ENCODE measurements at places on chromosomes 13 and 19.
A peak's percentile ranks its signal among the peaks of the same experiment; 100 is the strongest.

DNA sequence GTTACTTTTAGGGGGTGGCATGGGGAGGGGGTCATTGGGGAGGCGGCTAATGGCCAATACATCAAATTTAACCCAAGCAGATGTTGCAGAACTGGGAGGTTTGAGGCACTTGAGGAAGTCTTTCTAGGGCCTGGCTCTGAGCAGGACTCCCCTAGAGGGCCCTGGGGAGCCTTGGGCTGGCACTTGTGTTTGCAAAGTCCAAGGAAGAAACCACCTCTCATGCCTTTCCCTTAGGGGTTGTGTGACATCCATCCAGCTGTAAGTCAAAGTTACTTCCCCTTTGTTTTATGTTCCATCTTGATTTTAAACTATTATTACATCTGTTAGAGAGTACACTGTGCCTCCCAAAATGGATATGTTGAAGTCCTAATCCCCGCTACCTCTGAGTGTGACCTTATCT is 159.9 kb downstream of the KATNAL1 start:
- H3K27me3 ChIP-seq = no peaks in the 10 kb centered on the region
- DNase-seq = no peak
- no peak overlapping the region for H3K27ac ChIP-seq

- peaks cover 35% of the 10 kb centered on the region for H3K36me3 ChIP-seq
- H3K27me3 ChIP-seq = no peaks in the 10 kb centered on the region
- H3K4me3 ChIP-seq = no peak overlapping the region
- DNase-seq = no peak
Measured at GRCh38 chr13:39040206-39040605, 1.9 kb downstream of the NHLRC3 start.

GRCh38 chr19:55586976-55587668 is 6.5 kb upstream of the ZNF579 start:
- H3K36me3 ChIP-seq = peaks cover 20% of the 10 kb centered on the region
- H3K27me3 ChIP-seq = peaks cover 39% of the 10 kb centered on the region
- peaks cover 18% of the 10 kb centered on the region for H3K4me1 ChIP-seq
- peak overlapping the region; percentile 81 for H3K27ac ChIP-seq
- DNase-seq = peak; percentile 99

DNA sequence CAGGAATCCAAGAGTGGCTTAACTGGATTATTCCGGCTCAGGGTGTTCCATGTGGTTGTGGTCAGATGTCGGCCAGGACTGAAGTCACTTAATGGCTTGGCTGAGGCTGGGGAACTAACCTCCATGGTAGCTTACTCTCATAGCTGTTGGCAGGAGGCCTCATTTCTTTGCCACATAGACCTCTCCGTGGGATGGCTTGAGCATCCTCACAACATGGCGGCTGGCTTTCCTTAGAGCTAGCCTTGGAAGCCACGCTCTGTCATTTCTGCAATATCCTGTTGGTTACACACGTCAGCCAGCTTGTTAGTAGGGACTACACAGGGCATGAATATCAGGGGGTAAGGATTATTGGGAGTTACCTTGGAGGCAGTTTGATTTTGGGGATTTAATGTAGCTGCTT is 5.1 kb downstream of the CRX start:
- no peak overlapping the region for H3K27ac ChIP-seq
- H3K4me3 ChIP-seq = no peak overlapping the region
- no peaks in the 10 kb centered on the region for H3K36me3 ChIP-seq

DNA sequence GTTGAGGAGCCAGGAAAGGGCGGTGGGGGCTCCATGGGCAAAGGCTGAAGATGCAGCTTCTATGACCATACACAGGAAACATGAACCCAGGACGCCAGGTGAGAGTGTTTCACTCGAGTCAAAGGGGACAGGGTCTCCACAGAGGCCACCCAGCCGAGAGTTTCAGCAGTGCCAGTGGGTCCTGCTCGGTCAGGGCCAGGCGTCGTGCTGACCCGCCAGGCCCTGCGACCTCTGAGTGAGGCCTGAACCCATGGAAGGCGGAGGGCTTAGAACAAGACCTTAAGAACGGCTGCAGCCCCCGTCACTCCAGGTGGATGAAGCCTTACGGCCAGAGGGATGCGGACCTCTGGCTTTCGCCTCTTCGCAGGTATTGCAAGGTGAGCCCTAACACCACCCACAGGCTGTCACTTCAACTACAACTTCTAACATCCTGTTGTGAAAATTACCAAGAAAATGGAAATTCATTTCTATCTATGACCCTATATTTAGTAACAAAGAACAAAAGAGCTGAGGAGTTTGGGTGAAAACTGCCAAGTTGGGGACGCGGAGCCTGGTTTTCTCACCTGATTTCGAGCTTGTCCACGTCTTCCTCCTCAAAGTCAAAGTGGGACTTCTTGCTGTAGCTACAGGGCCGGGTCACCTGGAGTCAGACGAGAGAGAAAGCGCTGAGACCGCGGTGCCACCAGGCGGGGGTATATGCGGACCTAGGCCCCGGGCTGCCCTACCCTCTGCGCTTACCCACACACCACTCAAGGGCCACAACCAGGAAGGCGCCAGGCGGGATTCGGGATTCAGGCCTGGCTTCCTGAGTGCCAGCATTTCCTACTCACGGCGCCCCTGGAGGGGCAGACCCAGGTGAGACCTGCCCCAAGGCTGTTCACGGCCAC is 50.1 kb upstream of the C13orf46 start:
- H3K4me1 ChIP-seq = no peaks in the 10 kb centered on the region
- H3K27me3 ChIP-seq = no peaks in the 10 kb centered on the region
- no peak overlapping the region for H3K27ac ChIP-seq
- DNase-seq = no peak
- no peak overlapping the region for H3K4me3 ChIP-seq

DNA sequence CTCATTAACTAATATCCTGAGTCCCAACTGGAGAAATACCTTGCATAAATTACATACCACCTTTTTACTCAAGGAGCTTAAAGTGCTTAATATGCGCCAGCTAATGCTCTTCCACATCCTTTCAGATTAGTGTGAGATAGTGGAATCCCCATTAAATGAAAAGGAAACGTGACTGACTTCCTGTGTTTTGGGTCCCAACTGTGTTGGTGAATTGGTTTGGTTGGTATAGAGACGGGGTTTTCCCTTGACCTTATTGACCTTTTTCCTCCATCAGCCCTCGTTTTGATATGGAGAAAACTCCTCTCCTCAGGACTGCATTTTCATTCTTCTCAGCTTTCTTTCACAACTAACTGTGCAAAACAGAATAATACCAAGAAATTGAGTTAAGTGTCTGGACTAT is 163.5 kb downstream of the PAN3 start:
- H3K4me1 ChIP-seq = no peaks in the 10 kb centered on the region
- H3K27ac ChIP-seq = no peak overlapping the region
- H3K36me3 ChIP-seq = peaks cover 4% of the 10 kb centered on the region
- peaks cover 14% of the 10 kb centered on the region for H3K27me3 ChIP-seq
- no peak for DNase-seq

- H3K27me3 ChIP-seq = no peaks in the 10 kb centered on the region
- H3K4me3 ChIP-seq = peak overlapping the region; percentile 83
- DNase-seq = no peak
Measured at GRCh38 chr19:43983544-43983911, 460 bp upstream of the ZNF155 start.

GRCh38 chr13:106362707-106363106 is 172.8 kb downstream of the EFNB2 start:
- no peaks in the 10 kb centered on the region for H3K27me3 ChIP-seq
- H3K4me1 ChIP-seq = no peaks in the 10 kb centered on the region
- H3K27ac ChIP-seq = no peak overlapping the region
- DNase-seq = no peak

DNA sequence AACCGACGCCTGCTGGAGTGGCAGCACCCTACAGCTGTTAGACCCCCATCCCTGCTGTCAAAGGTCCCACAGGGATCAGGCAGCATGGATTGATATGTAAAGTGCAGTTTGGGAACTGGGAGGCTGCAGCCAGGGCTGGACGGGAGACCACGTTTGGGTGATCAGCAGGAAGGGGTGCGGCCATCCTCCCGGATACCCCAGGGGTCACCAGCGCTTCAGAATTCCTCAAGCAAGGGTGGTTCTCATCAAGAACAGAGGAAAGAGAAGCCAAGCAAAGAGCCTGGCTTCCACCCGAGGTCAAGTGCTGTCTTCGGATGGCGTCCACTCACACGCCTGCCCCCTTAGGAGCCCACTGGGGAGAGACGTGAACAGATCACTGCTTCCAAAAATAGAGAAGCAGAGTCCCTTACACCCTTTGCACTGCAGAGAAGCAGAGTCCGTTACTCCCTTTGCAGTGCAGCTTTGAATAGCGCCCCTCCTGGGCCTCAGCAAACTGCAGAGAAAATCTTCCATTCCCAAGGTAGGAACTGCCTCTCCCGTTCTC is 35.5 kb downstream of the DHRS12 start:
- H3K4me1 ChIP-seq = peaks cover 20% of the 10 kb centered on the region
- peaks cover 7% of the 10 kb centered on the region for H3K36me3 ChIP-seq
- no peaks in the 10 kb centered on the region for H3K27me3 ChIP-seq
- DNase-seq = no peak
- no peak overlapping the region for H3K27ac ChIP-seq

DNA sequence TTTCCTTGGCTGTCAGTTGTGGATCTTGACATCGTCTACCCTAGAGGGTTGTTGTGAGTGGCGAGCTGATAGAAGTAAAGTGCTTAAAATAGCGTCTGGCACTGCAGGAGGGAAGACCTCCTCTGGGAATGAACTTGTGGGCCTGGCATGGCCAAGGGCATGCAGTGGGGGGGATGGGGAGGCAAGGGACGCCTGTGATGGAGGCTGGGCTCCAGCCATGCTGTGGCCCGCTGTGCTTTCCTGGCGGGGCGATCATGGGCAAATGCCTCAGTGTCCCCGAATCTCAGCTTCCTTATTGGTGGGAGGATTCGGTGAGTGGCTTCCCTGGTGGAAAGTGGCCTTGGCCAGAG is 10.7 kb downstream of the CARM1 start:
- H3K27ac ChIP-seq = no peak overlapping the region
- peaks cover 11% of the 10 kb centered on the region for H3K36me3 ChIP-seq
- peaks cover 11% of the 10 kb centered on the region for H3K4me1 ChIP-seq
- H3K4me3 ChIP-seq = no peak overlapping the region

DNA sequence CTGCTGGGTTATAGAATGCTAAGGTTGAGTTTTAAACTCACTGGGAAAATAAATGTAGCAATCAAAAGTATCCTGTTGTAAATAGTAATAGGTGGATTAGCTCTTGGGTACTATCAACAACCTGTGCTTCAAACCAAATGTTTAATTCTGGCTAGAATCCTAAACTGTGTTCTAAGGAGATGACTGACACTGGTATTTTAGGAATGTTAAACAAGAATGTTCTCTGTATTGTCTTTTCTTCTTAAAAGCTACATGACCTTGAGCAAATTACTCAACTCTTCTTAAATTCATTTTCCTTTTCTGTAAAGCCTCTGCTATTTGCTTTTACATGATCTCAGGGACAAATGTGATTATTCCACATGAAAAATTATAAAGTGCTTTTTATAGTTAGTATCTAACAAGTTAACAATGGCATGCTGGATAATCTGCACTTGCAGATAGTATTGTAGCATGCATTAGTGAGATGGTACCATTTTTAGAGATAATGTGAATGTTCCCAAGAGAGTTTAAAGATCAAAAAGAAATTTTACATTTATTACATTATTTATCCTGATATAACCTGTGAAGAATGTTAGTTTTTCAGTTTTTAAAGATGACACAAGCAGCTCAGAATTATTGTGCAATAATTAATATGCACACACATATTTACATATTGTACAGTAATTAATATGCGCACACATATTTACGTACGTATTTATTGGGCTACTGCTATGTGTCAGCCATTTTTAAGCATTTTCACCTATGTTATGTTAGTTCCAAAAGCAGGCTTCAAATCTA is 13.6 kb upstream of the EPSTI1 start:
- H3K4me1 ChIP-seq = peaks cover 10% of the 10 kb centered on the region
- H3K36me3 ChIP-seq = no peaks in the 10 kb centered on the region
- H3K4me3 ChIP-seq = no peak overlapping the region
- H3K27me3 ChIP-seq = no peaks in the 10 kb centered on the region

GRCh38 chr13:83882606-83882959 is 309 bp upstream of the SLITRK1 start:
- no peaks in the 10 kb centered on the region for H3K36me3 ChIP-seq
- no peaks in the 10 kb centered on the region for H3K4me1 ChIP-seq
- no peak overlapping the region for H3K27ac ChIP-seq
- DNase-seq = no peak
- H3K4me3 ChIP-seq = no peak overlapping the region

- no peak for DNase-seq
- H3K4me3 ChIP-seq = no peak overlapping the region
- H3K27me3 ChIP-seq = no peaks in the 10 kb centered on the region
Measured at GRCh38 chr13:100611678-100612492, 23.3 kb upstream of the GGACT start.

DNA sequence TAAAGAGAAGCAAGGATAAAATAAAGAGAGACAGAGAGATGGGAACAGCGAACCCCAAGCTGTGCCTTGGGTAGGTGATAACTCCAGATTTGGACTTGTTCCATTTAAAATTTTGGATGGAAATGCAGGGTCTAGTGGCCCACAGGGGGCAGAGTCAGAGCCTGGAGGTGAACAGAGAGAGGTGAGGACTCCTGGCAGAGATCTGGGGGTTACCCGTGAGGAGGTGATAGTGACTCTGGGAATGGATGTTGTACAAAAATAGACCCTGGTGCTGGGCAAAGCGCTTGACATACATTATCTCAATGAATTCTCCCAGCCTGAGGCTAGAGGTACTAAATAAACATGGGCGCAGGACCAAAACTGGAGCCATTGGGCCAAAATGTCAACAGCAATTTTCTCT is 14.3 kb upstream of the DHRS12 start:
- H3K4me1 ChIP-seq = no peaks in the 10 kb centered on the region
- DNase-seq = no peak
- H3K27me3 ChIP-seq = peaks cover 57% of the 10 kb centered on the region
- no peaks in the 10 kb centered on the region for H3K36me3 ChIP-seq

- H3K27me3 ChIP-seq = no peaks in the 10 kb centered on the region
- H3K4me1 ChIP-seq = no peaks in the 10 kb centered on the region
- H3K27ac ChIP-seq = no peak overlapping the region
- DNase-seq = no peak
- no peak overlapping the region for H3K4me3 ChIP-seq
- no peaks in the 10 kb centered on the region for H3K36me3 ChIP-seq
Measured at GRCh38 chr13:88339271-88339741, 668.1 kb downstream of the SLITRK5 start.

GRCh38 chr13:96821971-96822370 is 172.3 kb downstream of the OXGR1 start:
- H3K27ac ChIP-seq = no peak overlapping the region
- H3K36me3 ChIP-seq = no peaks in the 10 kb centered on the region
- no peaks in the 10 kb centered on the region for H3K4me1 ChIP-seq
- no peak overlapping the region for H3K4me3 ChIP-seq
- DNase-seq = no peak

- H3K36me3 ChIP-seq = peaks cover 27% of the 10 kb centered on the region
- no peak overlapping the region for H3K4me3 ChIP-seq
- no peak overlapping the region for H3K27ac ChIP-seq
Measured at GRCh38 chr19:18856385-18857126, 24.8 kb downstream of the UPF1 start.

GRCh38 chr13:74288361-74288911 is 154.2 kb upstream of the KLF12 start:
- H3K27me3 ChIP-seq = no peaks in the 10 kb centered on the region
- no peaks in the 10 kb centered on the region for H3K36me3 ChIP-seq
- peak overlapping the region; percentile 62 for H3K4me3 ChIP-seq
- no peak overlapping the region for H3K27ac ChIP-seq
- DNase-seq = peak; percentile 1
